Gastroesophageal sphincter (tissue), 4 donors: ENCODE measurements at places on chromosomes 1 and 21. TPM values are rescaled to one million over a fixed set of nuclear protein-coding genes. Genes with fewer than 3 reads are reported as not detected.

OR6N1 gene
- total RNA-seq, result not detected

SFN gene
- total RNA-seq, result 51.6 TPM

PRDX6 gene
- 411 TPM for total RNA-seq

LAX1 gene
- 2.0 TPM for total RNA-seq

SMIM11 gene
- 6.6 TPM for total RNA-seq
